ENCODE measurements at places on chromosomes 5 and 9.

GRCh38 chr5:131942016-131942415 lies 3.4 kb downstream of the MEIKIN start:
- H3K4me3 ChIP-seq: no peak overlapping the region
- no peak overlapping the region for H3K27ac ChIP-seq
- H3K36me3 ChIP-seq: no peaks in the 10 kb centered on the region
- H3K4me1 ChIP-seq: no peaks in the 10 kb centered on the region
- DNase-seq: no peak
- no peaks in the 10 kb centered on the region for H3K27me3 ChIP-seq

GRCh38 chr5:167950126-167950721 lies 341.2 kb upstream of the WWC1 start:
- peaks cover 5% of the 10 kb centered on the region for H3K36me3 ChIP-seq
- no peaks in the 10 kb centered on the region for H3K27me3 ChIP-seq
- peak overlapping the region; percentile 63 for H3K4me3 ChIP-seq
- DNase-seq: peak; percentile 89
- H3K27ac ChIP-seq: peak overlapping the region; percentile 61
- H3K4me1 ChIP-seq: peaks cover 64% of the 10 kb centered on the region

- H3K4me3 ChIP-seq: no peak overlapping the region
- H3K27me3 ChIP-seq: no peaks in the 10 kb centered on the region
- no peak for DNase-seq
- H3K27ac ChIP-seq: no peak overlapping the region
- no peaks in the 10 kb centered on the region for H3K4me1 ChIP-seq
Measured at GRCh38 chr5:103951776-103952175, 389.2 kb upstream of the NUDT12 start.

DNA sequence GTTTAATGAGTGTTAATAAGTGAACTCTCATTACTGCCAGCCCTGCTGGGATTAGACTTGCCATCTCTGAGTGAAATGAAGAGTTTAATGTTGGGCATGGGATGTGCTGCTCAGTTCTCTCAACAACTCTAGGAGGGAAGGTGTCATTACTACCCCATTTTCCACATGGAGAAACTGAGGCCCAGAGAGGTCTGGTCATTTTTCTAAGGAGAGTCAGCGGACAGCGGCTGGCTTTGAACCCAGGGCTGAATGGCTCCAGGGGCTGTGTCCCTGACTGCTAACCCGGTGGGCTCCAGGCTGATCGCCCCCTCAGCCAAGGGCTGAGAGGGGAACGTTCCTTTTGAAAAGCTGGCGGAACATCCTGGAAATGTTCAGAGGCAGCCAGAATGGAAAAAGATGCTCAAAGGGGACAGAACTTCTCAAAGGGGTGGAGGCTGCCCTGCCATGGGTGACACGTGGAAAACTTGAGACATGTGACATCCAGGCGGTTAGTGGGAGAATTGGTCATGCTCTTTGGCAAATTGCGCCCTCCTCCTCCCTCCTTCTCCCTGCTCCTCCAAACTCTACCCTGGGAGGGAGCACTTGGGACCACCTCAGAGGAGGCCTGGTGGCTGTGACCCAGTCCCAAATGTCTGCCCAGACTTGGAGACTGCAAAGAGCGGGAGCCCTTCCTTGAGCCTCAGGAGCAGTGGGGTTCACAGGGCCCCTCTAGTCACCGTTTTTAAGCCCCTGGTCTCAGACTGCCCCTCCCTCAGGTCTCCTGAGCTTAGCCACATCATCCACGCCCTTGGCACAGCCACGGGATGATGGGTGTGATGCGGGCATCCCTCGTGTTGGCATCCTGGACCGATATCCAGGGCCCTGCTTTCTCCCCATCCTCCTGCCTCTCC lies 28.7 kb downstream of the DNM1 start:
- no peaks in the 10 kb centered on the region for H3K36me3 ChIP-seq
- no peaks in the 10 kb centered on the region for H3K4me1 ChIP-seq
- DNase-seq: peak; percentile 73
- H3K27ac ChIP-seq: no peak overlapping the region

DNA sequence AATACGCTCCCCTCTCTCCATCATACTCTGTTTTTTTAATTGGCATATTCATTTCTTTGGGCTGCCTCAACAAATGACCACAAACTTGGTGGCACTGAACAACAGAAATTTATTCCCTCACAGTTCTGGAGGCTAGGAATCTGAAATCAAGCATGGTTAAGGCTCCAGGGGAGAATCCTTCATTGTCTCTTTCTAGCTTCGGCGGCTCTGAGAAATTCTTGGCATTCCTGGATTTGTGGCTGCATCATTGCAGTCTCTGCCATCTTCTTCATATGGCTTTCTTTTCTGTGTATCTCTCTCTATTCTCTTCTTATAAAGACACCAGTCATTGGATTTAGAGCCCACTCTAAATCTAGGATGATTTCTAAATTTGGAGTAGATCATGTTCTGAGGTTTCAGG lies 10.9 kb upstream of the SLC24A2 start:
- no peak overlapping the region for H3K4me3 ChIP-seq
- H3K36me3 ChIP-seq: no peaks in the 10 kb centered on the region
- H3K27ac ChIP-seq: no peak overlapping the region
- H3K27me3 ChIP-seq: no peaks in the 10 kb centered on the region
- DNase-seq: no peak

- H3K36me3 ChIP-seq: no peaks in the 10 kb centered on the region
- peaks cover 28% of the 10 kb centered on the region for H3K4me1 ChIP-seq
- no peaks in the 10 kb centered on the region for H3K27me3 ChIP-seq
Measured at GRCh38 chr9:129840034-129840433, 4.8 kb downstream of the USP20 start.

- H3K36me3 ChIP-seq: peaks cover 21% of the 10 kb centered on the region
- peaks cover 6% of the 10 kb centered on the region for H3K4me1 ChIP-seq
- no peak overlapping the region for H3K27ac ChIP-seq
- DNase-seq: no peak
- no peak overlapping the region for H3K4me3 ChIP-seq
- H3K27me3 ChIP-seq: no peaks in the 10 kb centered on the region
Measured at GRCh38 chr9:116316246-116316645, 162.7 kb downstream of the PAPPA start.

GRCh38 chr5:138402640-138403039 lies 36.2 kb upstream of the REEP2 start:
- H3K4me1 ChIP-seq: no peaks in the 10 kb centered on the region
- H3K4me3 ChIP-seq: no peak overlapping the region
- H3K27ac ChIP-seq: no peak overlapping the region

Measured in GM23248 (cell line).